ENCODE measurements at places on chromosomes 12 and 14.

DNA sequence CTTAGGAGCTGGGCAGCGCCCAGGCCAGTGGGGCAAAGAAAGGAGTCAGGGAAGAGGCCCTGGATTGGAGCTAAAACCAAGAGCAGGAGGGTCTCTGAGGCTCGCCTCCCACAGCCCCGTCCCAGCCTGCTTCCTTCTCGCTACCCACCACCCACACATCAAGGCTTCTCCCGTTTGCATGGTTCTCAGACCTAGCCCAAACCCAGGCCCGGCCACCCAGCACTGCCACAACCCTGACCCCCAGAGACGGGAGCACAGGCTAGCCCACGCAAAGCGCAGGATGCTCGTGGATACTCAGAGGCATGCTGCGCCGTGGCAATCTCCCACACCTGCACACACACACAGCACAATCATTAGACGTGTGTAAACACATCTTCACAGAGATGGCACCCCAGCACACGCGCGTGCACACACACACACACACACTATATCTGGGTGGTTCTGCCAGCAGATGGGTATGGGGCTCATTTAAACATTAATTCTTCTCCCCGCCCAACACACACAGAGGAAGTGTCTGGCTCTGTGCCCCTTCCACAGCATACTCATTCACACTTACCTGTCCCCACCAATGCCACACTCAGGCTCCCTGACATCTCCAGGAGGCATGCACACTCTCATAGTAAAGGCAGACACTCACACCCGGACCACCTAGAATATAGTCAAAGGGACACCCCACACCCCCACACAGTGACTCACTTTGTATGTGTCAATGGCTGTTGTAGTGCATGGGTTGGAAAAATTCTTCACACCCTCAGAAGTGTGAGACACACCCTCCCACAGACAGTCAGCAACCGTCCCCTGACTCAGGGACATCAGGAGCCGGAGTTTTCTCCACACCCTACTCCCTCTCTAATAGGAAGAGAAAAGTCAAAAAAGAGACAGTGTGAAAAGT is 1.1 kb downstream of the CARMIL3 start:
- no peak for DNase-seq

- DNase-seq: no peak
These were observed 55.6 kb downstream of the TECPR2 start for GRCh38 chr14:102418169-102418852.

- DNase-seq: no peak
These were observed 212.5 kb upstream of the RTL1 start for GRCh38 chr14:101116065-101116464.

DNA sequence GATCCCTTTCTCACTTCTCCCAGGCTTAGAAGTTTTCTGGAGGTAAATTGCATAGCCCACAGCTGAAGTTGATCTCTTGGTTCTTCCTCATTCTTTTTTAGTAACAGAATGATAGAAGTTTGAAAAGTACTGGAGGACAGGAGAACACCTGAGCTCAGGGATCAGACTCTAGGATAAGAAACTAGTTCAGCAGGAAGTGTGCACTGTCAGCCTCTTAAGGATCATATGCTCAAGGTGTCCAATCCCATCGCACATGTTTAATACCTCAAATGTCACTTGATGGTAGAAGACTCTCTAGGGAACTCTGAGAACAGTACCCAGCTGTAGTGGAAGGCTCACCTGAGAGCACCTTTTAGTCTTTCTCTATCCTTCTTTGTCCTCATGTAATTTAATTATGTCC is 14.7 kb upstream of the LIMA1 start:
- DNase-seq: no peak

DNA sequence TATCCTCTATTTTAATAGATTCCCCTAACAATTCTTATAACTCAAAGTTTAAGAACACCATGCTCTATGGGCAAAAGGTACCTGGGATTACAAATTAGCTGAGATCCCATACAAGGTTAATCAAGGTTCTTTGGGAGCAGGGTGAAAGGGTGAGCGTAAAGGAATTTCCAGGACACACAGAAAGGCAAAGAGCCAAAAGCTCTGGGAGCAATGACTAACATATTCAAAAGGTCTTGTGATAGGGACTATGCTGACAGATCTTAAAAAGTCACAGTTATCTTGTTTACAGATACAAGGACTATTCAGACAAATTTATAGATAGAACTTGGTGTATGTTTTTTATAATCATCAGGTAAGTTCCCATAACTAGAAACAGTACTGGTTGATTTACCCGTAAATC is 19.5 kb upstream of the PPFIBP1 start:
- no peak for DNase-seq

- no peak for DNase-seq
These were observed 13.2 kb downstream of the ZNF219 start for GRCh38 chr14:21084998-21085853.

DNA sequence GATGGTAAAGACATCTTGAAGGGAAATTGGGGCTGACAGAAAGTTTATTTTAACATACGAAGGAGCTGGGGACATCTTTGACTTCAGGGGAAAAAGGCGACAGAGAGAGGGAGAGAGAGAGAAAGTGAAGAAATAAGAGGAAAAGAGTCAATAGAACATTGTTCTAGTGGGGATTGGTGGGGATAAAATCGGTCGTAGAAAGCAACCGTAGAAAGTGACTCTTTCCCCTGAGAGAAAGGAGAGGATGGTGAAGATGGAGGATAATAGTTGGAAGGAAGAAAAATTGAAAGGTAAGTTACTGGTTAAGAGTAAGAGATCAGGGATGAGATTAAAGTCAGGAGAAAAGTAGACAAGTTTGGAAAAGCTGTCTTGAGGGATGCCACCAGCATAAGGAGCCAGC is 75.9 kb downstream of the LMNTD1 start:
- no peak for DNase-seq

- DNase-seq: no peak
These were observed 45.2 kb downstream of the ABCD2 start for GRCh38 chr12:39574378-39574777.

DNA sequence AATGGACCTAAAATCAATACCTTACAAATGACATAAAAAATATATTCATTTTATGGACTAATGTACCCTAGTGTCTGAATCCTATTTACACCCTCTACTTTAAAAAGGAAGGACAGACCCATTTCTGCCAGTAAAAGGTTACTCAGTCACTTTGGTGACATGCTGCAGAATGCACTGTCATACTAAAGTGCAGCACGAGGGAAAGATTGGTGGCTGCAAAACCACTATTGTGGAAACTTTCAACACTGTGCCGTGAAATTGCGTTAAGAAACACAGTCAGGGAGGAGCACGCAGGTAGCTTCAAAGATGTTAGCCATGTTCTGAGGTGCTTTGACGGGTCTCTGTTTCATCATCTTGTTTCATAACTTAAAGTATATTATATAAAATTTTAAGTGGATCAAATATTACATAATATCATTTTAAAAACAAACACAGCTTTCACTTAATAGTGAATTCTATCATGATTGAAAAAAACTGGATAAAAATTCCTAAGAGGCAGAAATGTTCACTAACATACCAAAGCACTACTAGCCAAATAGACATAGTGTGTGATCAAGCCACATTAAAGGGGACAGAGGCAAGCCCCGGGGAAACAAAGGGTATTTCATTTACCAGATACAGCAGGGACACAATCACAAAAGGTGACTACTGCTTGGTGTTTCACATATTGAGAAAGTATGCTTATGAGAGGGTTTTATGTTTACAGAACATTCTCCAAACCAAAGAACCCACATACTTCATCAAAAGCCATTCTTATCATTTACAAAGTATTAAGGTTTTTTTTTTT is 330.8 kb upstream of the SOX5 start:
- no peak for DNase-seq

DNA sequence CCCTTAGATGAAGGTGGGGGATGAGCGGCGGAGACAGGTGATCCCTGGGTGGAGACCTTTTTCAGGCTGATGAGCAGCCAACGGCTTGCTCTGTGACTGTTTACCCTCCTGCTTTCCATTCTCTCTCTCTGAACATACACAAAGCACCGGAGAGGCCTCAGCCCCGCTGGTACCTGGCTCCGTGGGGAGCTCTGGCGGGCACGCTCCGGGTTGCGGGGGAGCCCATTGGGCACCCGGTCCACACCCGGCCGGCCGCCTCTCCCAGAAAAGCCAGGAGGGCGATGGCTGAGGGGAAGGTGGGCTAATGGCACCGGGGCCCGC is 545 bp downstream of the SMARCC2 start:
- peak; percentile 35 for DNase-seq

GRCh38 chr12:124378926-124379325 is 84.0 kb downstream of the RFLNA start:
- DNase-seq: no peak

- no peak for DNase-seq
These were observed 104.4 kb upstream of the DIO2 start for GRCh38 chr14:80315681-80316080.

GRCh38 chr14:99921425-99921824 is 128.2 kb downstream of the EML1 start:
- no peak for DNase-seq

DNA sequence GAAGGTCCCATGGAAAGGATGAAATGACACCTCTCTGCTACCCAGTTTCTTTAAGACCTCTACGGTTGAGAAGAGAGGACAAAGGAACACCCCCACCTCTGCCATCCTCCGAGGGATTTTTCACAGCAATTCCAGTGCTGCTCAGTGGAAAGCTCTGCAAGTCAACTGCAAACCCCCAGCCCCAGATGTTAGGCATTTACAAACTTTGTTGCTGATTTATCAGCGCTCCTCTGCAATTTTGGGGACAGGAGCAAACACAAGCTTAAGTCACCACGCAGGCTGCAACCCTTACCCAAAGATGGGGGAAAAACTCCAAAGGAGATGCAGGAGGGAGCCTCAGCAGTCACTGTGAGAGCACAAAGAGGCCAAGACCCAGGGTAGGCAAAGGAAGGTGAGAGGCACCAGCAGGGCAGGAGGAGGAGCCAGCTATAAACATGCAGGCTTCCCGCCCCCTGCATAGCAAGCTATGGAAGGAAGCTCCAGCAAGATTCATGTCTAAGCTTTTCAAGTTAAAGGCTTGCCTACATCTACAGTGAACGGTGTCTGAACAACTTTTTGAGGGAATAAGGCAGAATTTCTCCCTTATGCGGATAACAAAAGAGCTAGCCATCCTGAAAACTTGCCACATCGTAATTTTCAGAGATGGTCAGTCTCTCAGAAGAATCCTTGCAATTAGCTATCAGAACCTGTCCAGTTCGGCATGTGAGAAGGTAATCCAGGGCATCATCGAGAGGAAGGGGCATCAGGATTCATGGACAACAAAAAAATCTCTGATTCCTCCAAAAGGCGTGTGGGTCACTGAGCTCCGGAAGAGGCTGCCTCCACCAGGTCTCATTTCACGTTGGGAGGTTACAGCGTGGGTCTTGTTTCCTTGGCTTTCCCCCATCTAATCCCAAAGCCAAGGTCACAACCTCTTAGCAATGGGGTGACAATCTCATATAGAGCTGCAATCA is 3.9 kb downstream of the CTDSP2 start:
- DNase-seq: no peak

DNA sequence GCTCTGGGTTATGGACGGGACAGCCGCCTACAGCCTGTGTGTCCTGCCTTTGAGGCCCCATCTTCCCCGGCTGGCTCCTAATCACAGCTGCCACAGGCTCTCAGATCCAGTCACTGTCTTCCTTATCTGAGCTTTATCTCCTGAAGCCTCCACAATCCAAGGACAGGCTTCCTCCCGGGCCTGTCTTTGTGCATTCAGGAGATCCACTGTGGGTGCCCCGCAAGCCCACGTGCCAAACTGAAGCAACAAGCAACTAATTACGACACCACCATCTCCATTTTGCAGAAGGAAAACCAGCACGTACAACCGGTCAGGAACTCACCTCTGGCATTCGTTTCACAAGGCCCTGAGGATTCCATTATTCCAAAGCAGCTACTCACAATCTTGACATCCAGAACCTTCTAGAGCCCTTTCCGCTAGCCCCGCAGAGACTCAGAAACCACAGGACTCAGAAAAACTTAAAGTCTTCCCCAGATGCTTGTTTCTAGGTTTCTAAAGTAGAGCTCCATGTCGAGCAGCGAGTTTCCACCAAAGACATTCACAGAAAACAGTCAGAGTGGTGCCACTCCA is 14.0 kb downstream of the SYNE3 start:
- no peak for DNase-seq

GRCh38 chr14:66009089-66009488 is 477.1 kb upstream of the CCDC196 start:
- DNase-seq: no peak

DNA sequence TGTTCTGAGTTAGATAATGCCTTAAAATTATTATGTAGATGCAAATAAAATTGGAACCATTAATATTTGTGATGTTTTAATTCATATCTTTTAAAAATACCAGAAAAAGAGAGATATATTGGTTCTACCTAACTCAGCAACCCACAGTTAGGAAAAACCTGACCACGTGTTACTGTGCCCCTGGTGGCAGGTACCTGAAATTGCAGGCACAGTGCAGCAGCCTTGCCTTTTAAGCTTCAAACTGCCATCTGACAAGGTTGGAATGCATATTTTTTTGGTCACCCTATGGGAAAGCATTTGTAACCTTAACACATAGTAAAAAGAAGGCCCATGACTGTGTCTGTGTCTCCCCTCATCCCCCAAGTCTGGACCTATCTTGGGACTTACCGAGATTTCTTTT is 109.4 kb upstream of the NOS1 start:
- DNase-seq: peak; percentile 37

GRCh38 chr14:37078131-37078530 is 94.3 kb downstream of the SLC25A21 start:
- no peak for DNase-seq

GRCh38 chr14:82490397-82490796 is 956.7 kb upstream of the SEL1L start:
- DNase-seq: peak; percentile 6

- DNase-seq: no peak
These were observed 19.5 kb downstream of the DCAF5 start for GRCh38 chr14:69133206-69134125.

DNA sequence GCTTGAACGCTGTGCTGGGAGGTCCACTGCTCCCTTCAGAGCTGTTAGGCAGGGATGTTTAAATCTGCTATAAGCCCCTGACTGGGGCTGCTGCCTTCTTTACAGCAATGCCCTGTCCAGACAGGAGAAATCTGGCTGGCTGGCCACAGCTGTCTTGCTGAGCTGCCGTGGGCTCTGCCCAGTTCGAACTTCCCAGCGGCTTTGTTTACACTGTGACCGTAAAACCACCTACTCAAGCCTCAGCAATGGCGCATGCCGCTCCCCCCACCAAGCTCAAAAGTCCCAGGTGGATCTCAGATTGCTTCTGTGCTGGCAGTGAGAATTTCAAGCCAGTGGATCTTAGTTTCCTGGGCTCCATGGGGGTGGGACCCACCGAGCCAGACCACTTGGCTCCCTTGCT is 35.8 kb downstream of the CKAP4 start:
- no peak for DNase-seq

DNA sequence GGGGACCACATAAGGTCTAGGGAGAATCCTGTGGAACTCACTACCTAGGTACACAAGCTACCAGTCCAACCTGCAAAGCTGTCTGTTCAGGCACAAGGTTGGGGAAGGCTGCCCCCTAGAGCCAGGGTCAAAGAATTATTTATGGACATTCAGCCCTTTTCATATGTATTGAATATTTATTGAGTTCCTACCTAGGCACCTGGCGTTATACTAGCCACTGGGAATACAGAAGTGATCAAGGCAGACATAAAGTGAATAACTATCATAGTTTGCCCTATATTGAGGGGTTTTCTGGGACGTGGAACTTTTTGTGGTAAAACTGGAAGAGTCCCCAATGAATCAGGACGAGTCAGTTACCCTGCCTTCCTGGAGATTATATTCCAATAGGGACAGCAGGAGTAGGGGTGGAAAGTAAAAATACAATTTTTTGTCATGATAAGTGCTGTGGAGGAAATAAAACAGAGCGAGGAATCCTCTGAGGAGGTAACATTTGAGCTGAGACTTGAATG is 5.8 kb upstream of the SLC48A1 start:
- peak; percentile 73 for DNase-seq

GRCh38 chr12:16939871-16940306 is 333.9 kb upstream of the LMO3 start:
- peak; percentile 93 for DNase-seq

Measured in NAMALWA (cell line).